ENCODE measurements at places on chromosomes 2 and 18.

DNA sequence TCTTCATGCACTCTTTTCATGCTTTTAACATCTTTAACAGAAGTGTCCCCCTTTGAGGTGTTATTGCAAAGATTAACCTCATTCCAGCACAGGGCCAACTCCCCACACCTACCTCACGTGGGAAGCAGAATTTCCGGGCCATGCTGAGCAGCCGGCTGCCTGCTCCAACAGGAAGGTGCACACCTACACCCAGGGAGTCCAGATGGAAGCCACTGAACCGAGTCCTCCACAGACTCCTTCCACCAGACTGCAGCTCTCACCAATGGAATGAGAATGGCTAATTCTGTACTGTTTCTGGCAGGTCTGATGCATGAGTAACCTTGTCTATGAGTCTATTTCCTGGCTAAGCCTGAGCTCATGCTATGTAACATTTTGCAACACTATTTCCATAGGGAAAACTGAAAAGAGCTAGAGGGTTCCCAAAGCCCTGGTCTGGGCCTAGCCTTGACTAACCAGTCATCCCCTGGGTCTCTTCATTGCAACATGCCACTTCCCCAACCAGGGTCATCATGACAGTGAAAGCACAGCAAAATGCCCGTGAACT lies 11.0 kb downstream of the ERFE start:
- DNase-seq, result no peak

- DNase-seq, result no peak
These were observed 517.9 kb downstream of the DPP10 start for GRCh38 chr2:114960389-114960788.

DNA sequence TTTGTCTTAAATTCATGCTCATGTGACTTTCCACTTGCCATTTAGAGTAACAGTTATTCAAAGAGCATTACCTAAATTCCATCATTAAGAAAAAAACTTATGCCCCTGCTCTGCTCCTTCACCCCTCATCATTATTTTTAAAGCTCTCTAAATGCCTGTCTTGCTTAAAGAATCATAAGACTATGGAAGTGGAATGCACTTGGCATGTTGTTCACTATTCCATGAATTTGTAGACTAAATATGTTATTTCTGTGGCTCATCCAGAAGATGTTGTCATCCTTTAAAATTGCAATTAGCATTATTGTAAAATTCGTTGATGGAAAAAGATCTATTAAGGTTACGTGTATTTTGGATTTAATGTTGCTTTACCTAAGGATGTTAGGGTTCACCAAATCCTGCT lies 61.8 kb downstream of the FMNL2 start:
- DNase-seq, result no peak

DNA sequence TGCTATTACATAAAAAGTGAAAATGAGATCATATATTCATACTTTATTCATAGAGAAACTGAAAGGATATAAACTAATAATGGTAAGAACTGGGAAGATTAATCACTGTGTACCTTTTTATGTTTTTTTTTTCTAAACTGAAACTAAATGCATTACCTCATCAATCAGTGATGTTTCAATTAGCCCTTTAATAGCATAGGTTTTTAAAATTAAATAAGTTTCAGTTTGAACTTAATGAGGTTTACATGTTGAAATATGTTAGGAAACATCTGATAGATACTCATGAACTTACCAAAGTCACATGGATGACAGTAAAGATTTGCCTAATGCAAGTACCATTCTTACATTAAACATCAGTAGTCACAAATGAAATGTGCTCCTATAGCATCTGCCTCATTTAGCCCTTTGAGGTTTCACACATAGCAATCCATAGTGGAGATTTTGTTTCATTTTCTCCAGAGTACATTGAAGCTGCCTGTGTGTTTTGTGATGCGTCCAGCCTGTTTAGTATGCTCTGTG lies 8.9 kb downstream of the MAPRE2 start:
- DNase-seq, result no peak

DNA sequence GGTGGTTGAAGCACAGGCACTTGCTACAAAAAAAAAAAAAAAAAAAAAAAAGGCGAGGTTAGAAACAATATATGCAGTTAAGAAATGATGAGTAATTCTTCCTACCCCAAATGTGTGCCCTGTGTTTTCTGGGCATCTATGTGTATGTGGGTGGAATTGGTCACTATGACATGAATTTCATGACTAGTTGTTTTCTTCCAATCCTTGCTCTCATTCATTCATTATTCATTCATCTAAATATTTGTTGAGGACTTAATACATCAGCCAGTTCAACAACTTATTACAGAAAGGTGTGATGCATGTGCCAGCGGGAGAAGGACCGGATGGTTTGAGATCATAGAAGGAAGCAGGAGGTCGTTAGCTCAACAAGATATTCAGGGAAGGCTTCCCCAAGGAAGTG lies 8.3 kb upstream of the EGR4 start:
- no peak for DNase-seq

All from NCI-H2081 treated with DMSO at 0.1 percent for 48 hours (cell line).